Fibroblast of skin of left quadriceps (primary cell): ENCODE measurements at places on chromosomes 2 and 18.

DNA sequence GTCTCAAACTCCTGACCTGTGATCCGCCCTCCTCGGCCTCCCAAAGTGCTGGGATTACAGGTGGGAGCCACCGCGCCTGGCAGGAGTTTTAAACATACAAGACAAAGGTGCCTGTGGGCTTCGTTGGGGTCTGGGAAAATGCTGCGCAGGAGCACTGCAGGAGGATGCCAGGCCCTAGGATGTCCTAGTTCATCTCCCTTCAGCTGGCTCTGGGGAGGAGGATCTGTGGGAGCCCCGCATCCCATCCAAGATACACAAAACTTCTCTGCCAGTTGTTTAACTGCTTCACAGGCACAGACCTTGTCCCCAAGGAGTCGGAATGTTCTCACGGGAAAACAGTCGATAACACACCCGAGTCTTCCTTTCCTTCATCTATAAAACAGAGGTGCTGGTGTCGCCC is 89.1 kb downstream of the POLR1A start:
- no peak for DNase-seq

DNA sequence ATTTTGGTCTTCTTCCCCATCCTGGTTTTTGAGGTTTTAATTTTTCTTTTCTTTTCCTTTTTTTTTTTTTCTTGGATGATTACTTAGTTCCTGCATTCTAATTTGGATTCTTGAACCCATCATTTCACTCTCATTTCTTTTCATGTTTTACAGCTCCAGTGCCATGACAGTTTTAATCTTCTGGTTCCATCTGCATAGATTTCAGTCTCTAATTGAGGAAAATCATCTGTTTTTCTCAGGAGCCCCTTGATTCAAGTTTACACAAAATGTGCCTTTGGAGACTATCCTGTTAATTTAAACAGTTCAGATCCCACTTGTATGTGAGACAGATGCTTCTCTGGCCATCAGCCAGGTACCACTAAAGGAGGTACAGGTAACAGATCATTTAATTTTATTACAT is 379.9 kb downstream of the PIK3C3 start:
- DNase-seq: no peak

DNA sequence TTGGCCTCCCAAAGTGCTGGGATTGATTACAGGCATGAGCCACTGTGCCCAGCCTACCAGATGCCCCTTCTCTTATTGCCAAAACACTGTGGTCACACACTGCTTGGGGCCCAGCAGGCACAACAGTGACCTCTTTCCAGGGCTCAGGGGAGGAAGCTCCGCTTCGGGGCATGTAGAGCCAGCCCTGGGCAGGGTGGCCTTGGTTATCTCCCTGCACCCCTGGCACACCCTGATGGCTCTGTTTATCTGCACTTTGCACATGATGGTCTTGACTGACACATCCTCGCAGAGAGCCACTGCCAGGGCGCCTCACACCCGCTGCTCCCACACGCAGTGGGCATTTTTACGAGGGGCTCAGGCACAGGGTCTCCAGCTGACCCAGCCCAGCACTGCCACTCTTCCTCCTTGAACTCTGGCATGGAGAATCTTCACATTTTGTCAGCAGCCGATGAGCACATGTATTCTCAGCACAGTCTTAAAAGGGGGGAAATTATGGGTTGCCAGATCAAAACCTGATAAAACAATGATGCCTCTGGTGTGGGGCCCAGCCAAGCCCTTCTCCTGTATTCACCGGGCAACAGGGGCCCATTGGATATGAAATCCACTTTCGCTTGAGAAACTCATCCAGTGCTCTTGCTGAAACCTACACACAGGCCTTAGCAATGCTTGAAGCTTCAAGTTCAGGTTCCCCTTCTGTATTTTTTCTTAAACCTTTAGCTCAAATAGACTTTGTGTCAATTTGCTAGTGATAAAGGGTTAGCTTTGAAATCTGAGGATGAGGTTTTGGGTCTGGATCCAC is 5.9 kb downstream of the GYPC start:
- no peak for DNase-seq

DNA sequence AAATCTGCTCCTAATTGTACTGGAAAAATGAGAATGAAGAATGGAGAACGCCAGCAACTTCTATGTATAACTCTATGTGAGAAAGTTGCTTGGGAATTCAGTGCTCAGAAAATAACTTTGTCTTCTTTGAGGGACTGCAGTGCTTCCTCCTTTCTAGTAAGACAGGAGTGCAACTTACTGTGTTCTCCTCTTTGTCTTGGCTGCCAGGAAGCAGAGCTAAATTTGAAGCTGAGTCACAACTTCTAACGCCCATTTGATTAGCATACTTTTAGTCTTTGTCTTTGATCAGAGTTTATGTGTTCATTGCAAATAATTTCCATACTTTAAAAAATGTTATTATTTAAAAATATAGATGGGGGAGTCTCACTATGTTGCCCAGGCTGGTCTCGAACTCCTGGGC is 6.6 kb downstream of the ARHGAP25 start:
- no peak for DNase-seq

DNA sequence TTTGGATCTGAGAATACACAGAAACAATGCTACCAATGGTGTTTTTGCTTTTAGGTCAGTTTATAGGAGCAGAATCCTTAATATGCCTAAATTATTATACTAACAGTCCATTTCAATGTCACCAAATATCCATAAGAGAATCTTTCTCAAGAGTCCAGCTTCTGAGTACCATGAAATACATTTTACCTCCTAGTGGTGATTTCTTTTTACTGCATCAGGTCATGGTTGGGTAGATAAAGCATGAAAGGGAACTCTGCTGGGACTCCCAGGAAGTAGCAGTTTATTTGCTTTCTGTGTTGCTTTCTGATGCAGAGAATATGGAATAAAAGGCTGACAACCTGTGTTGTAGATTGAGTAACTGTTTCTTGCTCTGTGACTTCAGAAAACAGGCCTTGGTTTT is 115.6 kb downstream of the PPP1R1C start:
- DNase-seq: no peak
